Small intestine (tissue), 16 donors: ENCODE measurements at places on chromosomes 3 and 15. TPM values are rescaled to one million over a fixed set of nuclear protein-coding genes. Genes with fewer than 3 reads are reported as not detected.

ZNF80 gene
- 0.03 TPM for polyA plus RNA-seq

GRCh38 chr15:49919034-49919433 lies 200.0 kb downstream of the ATP8B4 start:
- H3K36me3 ChIP-seq: no peaks in the 10 kb centered on the region
- H3K27me3 ChIP-seq: no peaks in the 10 kb centered on the region
- no peak for DNase-seq
- H3K27ac ChIP-seq: no peak overlapping the region
- H3K4me3 ChIP-seq: no peak overlapping the region
- H3K4me1 ChIP-seq: no peaks in the 10 kb centered on the region

DNA sequence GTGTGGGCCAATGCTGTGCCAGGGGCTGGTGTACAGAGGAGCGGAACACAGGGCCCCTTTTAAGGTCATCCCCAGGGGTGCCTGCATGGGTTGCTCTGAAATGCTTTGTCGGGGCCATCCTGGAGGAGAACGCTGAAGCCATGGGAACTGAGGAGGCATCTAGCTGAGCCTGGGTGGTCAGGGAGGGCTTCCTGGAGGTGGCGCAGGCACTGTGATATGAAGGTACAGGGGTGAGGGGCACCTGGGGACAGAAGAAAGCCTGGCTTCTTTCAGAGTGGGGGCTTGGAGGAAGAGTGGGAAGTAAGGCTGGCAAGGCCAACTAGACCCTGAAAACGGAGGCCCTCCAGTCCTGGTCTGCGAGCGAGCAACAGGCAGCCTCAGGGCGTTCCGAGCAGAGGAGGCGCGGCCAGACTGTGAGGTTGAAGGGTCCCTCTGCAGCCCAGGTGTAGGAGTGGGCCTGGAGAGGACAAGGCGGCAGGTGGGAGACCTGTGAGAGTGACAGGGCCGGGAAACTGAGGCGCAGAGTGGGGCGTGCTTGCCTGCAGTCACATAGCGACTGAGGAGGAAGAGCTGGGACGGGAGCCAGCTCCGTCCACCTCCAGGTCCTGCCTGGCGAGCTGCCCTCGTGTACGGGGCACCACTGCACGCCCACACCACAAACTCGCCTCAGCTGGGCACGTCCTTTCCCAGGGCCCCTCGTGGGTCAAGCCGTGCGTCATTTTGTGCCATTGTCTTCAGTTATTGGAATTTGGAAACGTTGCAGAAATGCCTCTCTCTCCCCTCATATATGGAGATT lies 4.1 kb downstream of the FBLN2 start:
- peaks cover 12% of the 10 kb centered on the region for H3K27me3 ChIP-seq
- H3K4me1 ChIP-seq: no peaks in the 10 kb centered on the region
- no peaks in the 10 kb centered on the region for H3K36me3 ChIP-seq

FHIT gene
- 8.1 TPM for polyA plus RNA-seq

- DNase-seq: no peak
- H3K27ac ChIP-seq: no peak overlapping the region
- H3K4me1 ChIP-seq: peaks cover 6% of the 10 kb centered on the region
- H3K27me3 ChIP-seq: no peaks in the 10 kb centered on the region
These were observed 160.1 kb downstream of the PLCL2 start for GRCh38 chr3:17044855-17045254.

PLSCR4 gene
- polyA plus RNA-seq: 15.2 TPM
